Trophoblast cell (in vitro differentiated cells and primary cell): ENCODE measurements at places on chromosomes 7 and 10.

- DNase-seq, result no peak
Observed at GRCh38 chr10:12111528-12111927, 17.9 kb upstream of the SEC61A2 start.

- peak; percentile 71 for DNase-seq
Observed at GRCh38 chr7:151631953-151632749, 112.5 kb upstream of the RHEB start.

DNA sequence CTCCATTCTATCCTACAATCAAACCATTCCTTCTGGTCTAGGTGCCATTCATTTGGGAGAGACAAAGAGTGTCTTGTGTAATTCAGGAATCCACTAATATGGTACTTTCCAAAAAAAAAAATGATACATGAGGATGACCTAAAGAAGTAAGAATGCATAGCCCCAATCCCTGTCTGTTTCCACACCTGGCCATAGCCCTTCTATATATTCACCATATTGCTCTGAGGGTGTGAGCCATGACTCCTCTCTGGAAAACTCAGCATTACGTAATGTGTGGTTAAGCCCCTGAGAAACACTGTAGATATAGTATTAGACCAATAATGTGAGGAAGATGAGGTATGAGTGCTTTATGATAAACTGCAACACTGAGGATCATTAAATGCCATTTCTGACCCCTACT, 592.7 kb downstream of the INHBA start:
- DNase-seq, result peak; percentile 91

DNA sequence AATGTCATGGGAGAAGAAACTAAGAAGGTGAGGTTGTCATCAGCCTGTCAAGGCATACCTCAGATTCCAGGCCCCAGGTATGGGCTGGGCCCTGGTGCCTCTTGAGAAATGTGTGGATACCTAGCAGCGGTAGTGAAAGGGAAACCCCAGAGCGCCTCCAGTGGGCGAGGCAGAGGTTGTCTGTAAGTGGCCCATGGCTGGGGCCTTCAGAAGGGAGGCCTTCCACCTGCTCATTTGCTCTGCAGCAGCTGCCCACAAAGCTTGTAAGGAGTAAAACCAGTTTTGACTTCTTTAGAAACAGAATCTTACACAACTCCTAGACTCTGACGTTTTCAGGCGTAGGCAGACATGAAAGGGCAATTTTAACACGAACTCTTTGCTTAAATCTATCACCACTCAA, 509.9 kb downstream of the PARD3 start:
- DNase-seq, result peak; percentile 98

DNA sequence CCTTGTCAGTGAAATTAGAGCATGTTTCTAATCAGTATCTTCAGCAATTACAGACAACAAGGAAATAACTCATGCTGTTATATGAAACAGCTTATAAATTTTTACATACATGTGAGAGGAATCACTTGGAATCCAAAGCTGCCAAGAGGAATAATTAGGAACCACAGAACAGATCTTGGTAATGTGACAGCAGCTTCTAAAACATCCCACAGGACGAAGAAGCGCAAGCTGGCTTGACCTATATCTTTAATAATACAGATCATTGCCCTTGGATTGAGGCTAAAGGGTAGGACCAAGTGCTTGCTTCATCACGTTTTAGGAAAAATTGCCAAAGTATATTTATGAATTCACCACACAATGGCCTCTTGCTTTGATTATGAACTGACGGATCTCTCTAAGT, 869.8 kb downstream of the LRMDA start:
- DNase-seq, result no peak

- DNase-seq, result no peak
Observed at GRCh38 chr7:75884476-75884875, 5.6 kb downstream of the RHBDD2 start.

GRCh38 chr10:12018438-12019282, 23.9 kb downstream of the UPF2 start:
- DNase-seq, result peak; percentile 24

DNA sequence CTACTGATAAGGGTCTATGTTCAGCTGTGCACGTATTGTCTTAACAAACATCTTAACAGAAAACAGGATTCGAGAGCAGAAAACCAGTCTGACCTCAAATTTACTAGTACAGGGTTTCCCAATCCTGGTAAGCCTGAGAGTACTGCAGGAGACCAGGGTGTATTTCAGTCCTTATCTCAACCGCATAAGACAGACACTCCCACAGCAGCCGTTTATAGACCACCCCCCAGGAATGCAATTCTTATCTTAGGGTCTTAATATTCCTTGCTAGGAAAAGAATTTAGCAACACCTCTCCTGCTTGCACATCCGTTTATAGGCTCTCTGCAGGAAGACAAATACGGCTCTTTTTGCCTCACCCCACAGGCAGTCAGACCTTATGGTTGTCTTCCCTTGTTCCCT, 277.3 kb downstream of the SDK1 start:
- no peak for DNase-seq

DNA sequence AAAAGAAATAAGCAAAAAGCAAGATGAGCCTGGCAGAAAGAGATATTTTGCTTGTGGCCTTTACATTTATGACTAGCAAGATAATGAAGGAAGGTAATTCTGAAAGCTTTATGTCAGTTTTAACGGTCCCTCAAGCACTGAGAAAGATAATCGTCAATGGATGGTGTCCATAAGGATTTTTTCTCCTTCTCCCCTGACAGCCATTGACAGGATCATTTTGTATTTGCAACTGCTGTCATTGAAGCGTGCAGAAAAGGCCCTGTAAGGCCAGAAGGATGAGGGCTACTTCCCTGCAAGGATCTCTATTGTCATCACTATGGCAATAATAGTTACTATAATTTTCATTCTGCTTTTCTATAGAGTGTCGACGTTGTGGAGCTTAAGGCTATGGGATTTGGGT, 994 bp upstream of the LRGUK start:
- no peak for DNase-seq
